Stimulated activated naive CD8-positive, alpha-beta T cell treated with anti-CD3 and anti-CD28 coated beads, Interleukin-15, amount 100 ng/mL, for 72 hours (primary cell): ENCODE measurements at places on chromosomes 13 and 19.

GRCh38 chr19:11538232-11539036 is at the start of gene CNN1:
Gene CNN1, plus strand, starts transcription at chr19:11538851. Its CDS starts 77 bp downstream, at chr19:11538928.
- no peak for DNase-seq

DNA sequence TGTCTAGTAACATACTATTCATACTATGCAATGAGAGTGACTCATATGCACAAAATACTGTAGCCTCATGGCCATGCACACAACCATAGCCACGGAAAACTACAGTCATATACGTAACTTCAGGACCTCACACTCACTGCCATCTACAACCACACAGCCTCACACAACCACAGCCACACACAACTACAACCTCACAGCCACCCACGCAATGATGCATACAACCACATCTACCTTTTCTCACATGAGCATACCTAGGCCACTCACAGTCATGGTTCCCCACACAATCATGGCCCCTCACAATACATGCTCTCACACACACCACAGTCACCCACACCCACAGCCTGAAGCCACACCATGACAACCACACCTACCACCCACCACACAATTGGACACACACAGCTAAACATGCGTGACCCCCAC is 8.7 kb upstream of the TNFSF14 start:
- peak; percentile 74 for DNase-seq

DNA sequence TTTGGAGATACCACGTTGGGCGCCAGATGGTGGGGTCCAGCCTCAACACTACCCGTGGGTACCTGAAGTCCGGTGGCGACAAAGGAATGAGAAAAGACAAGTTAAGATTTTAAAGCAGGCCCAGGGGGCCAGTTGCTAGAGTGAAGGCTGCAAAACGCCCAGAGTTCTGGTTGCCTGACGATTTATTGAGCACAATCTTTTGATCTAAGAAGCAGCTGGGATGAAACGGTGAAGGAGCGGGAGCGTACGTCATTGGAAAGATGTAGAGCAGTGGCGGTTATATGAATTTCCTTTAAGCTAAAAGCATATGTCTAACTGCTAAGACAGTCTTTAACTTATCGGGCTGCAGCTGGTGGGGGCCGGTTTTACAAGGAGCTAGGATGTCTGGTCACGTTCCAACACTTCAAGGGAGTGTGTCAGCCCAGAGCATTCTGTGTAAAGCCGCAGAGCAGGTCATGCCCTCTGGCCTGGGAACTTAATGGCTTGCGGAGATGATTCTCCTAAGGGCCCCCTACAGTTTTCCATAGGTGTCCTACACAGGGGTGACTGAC is 28.9 kb upstream of the EVI5L start:
- DNase-seq, result no peak

DNA sequence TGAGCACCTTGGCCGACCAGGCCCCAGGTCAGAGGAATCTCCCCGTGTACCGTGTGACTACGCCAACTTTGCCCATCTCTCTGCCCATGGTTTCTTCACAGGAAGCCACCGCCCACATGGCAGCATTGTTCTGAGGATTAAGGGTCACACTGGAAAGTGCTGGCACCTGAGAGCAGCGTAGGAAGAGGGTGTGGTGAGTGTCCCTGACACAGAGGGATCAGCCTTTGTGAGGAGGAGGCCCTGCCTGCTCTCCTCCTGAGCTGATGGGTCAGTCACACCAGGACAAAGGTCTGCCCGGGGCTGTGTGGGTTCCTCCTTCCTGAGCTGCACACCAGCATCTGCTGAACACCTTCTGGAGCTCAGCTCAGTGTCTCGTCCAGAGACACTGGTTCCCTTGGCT is 32.2 kb upstream of the SLC15A1 start:
- no peak for DNase-seq

GRCh38 chr13:110356362-110356761 is 49.3 kb downstream of the COL4A2 start:
- DNase-seq, result no peak

DNA sequence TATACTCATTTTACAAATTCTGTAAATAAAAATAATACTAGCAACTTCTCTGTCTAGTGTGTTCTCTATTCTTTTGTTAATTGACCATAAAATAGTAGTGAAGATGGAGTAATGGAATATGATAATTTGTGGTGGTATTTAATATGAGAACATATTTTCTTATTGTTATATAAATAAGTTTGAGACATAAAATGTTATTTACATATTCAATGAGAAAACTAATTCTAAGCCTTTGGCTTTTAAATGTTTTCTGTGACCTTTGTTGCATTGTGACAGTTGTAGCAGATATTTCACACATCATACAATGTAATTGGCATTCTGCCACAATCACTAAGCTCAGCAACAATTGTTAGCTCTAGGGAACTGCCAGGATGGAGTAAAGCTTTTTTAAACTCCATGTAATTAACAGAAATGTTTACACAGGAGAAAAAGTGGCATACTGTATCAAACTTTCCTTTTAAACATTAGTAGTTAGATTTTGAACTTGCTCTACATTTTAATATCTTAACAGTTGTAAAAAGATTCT is 562.1 kb upstream of the PCDH9 start:
- no peak for DNase-seq

DNA sequence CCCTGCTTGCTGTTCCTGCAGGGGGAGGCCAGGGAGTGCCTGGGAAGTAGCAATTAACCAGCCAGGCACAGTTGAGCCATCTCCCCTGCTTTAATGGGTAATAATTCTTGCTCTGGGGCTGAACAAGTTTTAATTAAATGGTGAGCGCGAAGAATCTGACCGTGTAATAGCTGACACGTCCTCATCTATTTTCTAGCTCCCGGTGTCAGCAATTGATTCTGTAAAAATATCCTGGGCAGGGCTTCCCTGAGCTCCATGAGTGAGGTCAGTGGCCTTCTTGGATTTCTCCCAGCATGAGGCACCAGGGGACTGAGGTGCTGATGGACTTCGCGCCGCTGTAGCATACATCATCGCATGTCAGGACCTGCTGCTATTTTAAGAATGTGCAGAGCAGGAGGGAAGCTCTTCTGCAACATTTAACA is 26.9 kb downstream of the SIPA1L3 start:
- DNase-seq, result no peak

- DNase-seq, result no peak
Measured at GRCh38 chr19:1052349-1052975, 12.6 kb downstream of the ABCA7 start.
